ENCODE measurements at places on chromosomes 13 and 19.

DNA sequence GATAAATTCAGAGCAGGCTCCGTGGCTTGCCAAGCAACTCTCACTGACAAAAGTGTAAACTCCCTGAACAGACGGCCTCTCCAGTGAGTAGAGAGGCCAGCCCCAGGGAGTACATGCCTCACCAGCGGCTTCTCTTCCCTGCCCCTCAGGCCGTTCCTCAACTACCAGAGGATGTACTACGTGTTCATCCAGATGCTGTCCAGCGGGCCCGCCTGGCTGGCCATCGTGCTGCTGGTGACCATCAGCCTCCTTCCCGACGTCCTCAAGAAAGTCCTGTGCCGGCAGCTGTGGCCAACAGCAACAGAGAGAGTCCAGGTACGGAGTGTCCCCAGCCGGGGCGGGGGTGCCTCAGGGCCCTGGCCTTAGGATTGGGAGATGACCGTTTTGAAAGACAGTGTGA is 93.4 kb upstream of the MCF2L start:
- no peak for DNase-seq

GRCh38 chr19:54312436-54313377 is at the start of gene LILRA5:
Gene LILRA5, minus strand, starts transcription at chr19:54313166. Its CDS starts 147 bp downstream, at chr19:54313019.
- DNase-seq, result peak; percentile 30

DNA sequence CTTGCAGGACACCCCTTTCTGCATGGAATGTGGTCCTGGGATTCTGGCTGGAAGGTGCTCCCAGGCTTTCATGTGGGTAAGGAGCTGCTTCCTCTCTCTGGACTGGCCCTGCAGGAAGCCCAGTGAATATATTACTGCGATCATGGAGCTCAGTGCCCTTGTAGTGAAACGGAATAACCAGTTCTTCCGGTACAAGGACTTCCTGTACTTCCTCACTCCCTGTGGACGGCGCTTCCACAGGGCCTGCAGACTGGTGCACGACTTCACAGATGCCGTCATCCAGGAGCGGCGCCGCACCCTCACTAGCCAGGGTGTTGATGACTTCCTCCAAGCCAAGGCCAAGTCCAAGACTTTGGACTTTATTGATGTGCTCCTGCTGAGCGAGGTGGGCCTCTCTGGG is 8.0 kb downstream of the CYP4F8 start:
- no peak for DNase-seq

DNA sequence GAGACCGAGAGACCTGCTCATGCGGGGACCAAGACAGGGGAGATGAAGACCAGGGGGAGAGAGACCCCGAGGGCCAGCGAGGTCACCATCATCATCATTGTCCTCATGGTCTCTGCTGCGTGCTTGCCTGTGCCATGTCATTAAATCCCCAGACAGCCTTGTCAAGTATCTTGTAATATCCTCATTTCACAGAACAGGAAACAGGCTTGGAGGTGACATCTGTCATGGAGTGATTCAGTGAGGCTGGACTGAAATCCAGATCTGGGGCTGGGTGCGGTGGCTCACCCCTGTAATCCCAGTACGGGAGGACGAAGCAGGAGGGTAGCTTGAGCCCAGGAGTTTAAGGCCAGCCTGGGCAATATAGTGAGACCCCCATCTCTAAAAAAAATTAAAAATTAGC is 5.9 kb upstream of the NANOS2 start:
- no peak for DNase-seq

- DNase-seq, result no peak
Measured at GRCh38 chr13:29564818-29565217, 30.7 kb downstream of the SLC7A1 start.

GRCh38 chr19:12828494-12828893 is 5.9 kb downstream of the RTBDN start:
- DNase-seq, result no peak

- DNase-seq, result no peak
Measured at GRCh38 chr13:83286737-83287136, 595.5 kb downstream of the SLITRK1 start.

- DNase-seq, result no peak
Measured at GRCh38 chr19:3573162-3573857, 566 bp downstream of the HMG20B start.

GRCh38 chr13:46571189-46571908 is 18.4 kb downstream of the LRCH1 start:
- no peak for DNase-seq

DNA sequence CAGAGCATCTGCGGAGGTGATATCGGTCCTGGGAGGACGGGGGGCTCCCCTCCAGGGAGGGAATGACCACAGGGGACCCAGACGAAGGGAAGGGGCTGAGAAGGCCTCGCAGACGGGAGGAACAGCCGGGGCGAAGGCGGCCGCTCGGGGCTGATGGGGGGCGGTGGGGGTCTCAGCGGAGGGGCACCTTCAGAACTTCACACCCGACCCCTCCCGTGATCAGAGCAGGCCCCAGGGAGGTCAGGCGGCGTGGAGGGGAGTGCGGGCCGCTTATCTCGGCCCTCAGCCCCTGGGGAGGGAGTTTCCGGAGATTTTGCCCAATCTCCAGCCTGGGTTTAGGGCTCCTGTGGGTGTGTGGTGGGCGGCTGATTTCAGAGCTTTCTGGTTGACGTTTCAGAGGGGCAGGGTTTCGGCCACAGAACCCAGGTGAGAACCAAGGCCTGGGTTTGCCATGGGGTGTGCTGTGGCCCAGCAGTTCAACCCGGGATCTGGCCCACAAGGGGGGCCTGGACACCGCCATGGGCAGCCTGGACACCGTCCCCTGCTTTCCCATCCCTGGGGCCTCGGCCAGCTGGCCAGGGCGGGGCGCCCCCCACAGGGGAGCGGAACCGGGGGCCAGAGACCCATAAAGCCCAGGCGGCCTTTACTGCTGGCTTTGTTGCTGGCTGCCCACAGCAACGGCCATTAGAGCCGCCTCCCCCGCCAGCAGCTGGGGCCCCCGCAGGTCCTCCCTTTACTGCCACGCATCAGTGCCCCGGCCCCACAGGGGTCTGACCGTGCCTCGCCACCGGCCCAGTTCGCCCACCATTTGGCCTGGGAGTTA is 29.0 kb downstream of the ARID3A start:
- no peak for DNase-seq

DNA sequence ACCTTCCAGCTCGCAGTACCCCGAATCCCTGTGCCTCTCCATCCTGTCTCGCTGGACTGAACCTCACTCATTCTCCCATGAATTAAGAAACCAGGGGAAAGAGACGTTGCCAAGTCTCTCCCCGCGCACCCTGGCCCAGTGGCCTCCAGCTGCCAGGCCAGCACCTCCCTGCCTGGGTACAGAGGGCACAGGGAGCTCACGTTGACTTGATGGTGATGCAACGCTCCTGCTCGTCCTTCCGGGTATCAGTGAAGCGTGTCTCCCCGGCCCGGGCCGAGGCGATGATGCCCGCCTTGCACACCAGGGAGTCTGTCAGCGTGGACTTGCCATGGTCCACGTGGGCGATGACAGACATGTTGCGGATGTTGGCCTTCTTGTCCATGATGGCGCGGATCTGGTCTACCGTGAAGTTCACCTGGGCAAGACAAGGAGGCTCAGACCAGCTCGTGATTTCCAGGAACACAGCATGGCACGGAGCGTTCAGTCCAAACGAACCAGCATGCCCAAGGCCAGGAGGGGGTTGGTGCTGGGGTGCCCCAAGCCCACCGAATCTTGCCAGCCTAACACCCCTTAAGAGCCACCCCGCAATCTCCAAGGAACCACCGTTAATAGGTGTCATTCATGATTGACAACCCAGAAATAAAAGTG is 1.2 kb downstream of the EEF2 start:
- peak; percentile 25 for DNase-seq

- no peak for DNase-seq
Measured at GRCh38 chr19:16164222-16164890, 9.0 kb downstream of the CIB3 start.

GRCh38 chr13:98801626-98802418 is 49.4 kb upstream of the SLC15A1 start:
- no peak for DNase-seq

GRCh38 chr19:18385675-18386542 is at the start of gene GDF15:
Gene GDF15, plus strand, starts transcription at chr19:18386158. Its CDS starts 32 bp downstream, at chr19:18386190.
- DNase-seq, result no peak

DNA sequence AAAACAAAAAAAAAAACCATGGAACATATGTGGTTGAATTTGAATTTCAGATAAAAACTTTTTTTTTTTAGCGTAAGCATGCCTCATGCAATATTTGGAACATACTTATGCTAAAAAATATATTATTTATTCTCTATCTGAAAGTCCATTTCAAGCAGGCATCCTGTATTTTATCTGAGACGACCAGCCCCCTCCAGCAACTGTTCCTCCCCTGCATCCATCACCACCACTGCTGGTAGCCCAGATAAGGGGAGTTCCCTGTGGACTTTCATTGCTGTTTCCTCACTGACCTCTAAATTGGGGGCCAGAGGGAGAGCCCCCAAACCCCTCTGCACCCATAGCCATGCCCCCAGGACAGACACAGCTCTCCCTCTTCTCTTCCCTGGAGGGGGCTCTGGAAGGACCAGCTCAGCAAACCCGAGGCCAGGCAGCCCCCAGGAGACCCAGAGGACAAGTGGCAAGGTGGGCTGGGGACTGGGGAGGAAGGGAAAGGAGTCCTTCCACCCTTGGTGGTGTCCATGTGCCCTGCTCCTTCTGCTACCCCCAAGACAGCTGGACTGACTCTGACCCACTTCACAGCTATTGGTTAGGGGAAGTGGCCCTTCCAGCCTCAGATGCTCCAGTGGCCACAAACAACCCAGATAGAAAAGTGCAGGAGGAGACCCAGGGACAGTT is 6.6 kb upstream of the SIGLEC12 start:
- no peak for DNase-seq

DNA sequence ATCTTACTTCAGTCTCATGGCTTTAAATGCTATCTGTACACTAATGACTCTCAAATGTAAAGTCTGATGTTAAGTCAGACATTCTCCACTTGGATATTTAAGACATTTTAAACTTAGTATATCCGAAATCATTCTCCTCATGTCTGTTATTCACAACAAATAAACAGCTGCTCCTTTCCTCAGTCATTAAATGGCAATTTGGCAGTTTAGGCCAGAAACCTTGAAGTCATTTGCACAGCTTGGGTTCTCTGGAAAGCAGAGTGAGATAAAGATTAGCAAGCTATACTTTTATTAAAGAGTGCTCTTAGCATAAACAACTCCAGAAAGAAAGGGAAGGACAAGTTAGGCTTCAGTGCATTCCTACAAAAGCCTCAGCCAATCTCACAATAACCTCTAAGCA is 53.7 kb downstream of the DNAJC15 start:
- DNase-seq, result no peak

GRCh38 chr19:35268536-35269437 is at the start of gene USF2:
Gene USF2, plus strand, starts transcription at chr19:35268962. Its CDS starts 140 bp downstream, at chr19:35269102.
- peak; percentile 66 for DNase-seq

DNA sequence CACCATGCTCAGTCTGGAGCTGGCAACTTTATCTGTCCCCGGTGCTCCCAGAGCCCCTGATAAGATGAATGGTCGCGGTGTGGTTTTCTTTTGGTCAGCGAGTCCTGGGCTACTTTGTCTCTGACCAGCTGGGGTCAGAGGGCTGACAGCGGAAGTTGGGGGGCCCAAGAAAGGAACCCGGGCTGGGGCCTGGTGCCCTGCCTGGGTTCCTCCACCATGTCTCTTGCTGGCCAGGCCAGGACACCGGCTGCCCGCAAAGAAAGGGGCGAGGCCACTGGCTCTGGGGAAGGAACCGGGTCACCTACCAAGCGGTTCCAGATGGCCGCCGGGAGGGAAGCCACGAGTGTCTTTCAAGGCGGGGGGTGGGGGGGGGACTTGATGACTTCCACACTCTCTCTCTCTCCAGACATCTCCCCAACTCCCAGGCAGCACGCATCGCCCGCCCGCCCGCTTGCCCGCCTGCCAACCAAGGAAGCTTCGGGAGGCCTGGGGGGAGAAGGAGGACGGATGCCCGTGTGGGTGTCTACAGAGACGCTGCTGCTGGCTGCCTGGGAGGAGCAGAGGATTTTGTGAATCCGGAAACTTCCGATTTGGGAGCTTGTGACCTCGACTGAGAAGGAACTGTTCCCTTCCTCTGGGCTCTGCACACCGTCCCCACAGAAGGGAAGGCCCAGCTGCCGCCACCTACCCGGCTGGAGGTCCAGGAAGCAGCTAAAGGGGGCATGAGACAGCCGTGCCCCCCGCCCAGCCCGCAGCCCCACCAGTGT is 1.1 kb downstream of the PIP5K1C start:
- DNase-seq, result peak; percentile 22

- DNase-seq, result peak; percentile 89
Measured at GRCh38 chr19:18091217-18091608, 4.5 kb upstream of the IL12RB1 start.

DNA sequence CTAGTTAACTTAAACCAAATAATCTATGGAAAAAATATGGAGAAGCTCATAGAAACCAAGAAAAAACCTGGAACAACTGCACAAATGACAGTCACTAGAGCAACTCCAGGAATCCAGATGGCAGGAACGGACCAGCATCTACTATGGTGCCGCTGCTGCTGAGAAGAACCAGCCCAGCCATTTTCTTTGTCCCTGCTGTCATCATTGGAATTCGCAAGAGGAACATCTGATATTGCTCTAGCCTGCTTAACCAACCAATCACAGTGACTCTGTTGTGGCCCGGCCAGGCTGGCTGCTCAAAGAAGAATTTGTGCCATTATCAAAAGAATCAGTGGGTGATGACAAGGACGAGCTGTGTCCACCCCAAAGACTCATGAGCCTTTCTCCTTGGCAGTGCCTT is 33.1 kb upstream of the CEBPA start:
- DNase-seq, result no peak

DNA sequence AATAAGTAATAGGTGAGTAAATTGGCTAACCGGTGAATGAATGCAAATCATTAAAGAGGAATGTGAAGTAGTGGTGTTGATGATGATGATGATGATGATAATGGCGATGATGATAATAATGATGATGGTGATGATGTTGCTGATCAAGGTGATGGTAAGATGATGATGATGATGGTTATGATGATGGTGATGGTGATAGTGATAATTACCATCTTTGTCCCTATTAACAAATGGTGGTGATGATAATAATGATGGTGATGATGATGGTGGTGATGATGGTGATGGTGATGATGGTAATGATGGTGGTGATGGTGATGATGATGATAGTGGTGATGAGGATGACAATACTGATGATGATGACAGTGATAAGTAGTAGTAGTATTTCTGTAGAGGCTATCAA is 452.6 kb downstream of the ZNF536 start:
- no peak for DNase-seq

DNA sequence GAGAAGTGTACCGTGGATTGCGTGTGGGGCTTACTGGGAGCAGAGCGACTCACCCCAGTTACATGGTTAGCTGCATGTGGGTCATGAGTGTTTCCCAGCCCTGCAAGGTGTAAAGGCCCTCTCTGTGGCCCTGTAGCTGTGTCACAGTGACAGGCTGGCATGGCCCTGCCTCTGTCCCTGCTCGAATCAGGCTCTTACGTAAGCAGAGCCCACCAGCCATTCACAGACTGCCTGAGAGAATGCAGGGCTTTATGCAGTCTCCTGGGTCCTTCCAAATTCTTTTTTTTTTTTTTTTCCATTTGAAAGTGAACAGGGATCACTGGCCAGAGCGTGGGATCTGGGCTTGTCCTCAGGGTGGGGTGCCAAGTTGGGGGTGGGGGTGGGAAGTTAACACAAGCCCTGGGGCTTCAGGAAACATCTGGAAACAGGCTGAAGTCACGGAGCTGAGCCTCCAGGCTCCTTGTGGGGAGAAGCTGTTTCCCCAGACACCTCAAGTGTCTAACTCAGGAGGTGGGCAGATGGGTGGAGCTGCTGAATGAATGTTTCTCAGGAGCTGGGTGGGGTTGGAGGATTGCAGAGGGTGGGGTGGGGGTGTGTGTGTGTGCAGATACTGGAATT is 13.4 kb downstream of the TECR start:
- DNase-seq, result no peak
